Muscle of arm (tissue), 14 donors: ENCODE measurements at places on chromosomes 2 and 18.

GRCh38 chr2:61705625-61706024, 148.2 kb downstream of the FAM161A start:
- DNase-seq: no peak

DNA sequence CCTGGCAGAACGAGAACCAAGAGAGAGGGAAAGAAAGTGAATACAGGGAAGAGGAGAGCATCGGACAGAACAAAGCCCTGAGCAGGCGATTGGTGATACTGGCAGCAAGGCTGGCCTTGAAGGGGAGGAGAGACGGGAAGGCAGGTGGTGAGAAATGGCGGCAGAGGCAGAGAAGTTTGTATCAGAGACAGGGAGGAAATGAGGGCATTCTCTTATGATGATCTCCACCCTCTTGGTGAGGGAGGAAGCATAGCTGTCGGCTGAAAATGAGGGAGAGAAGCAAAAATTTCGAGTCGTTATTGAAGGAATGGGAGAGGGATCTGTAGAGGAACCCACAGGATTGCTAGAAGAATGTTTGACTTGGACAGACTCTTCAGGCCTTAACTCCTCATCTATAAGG, 80.6 kb downstream of the CLIP4 start:
- no peak for DNase-seq

DNA sequence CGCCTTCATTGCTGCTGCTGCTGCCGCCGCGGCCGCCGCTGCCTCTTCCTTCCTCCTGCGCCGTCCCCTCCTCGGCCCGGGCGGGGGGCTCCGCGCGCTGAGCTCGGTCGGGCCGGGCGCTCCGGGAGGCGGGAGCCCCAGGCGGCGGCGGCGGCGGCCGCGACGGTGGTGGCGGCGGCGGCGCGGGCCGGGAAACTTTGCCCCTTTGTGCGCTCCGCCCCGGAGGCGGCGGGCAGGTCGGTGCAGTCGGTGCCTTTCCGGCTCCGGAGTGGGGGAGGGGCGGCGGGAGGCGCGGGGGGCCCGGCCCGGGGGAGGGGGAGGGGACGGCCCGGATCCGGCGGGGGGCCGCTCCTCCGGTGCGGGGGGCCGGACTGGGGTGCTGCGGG, 205 bp downstream of the TET3 start:
- no peak for DNase-seq

GRCh38 chr2:174662459-174662858, 64.9 kb upstream of the WIPF1 start:
- no peak for DNase-seq

DNA sequence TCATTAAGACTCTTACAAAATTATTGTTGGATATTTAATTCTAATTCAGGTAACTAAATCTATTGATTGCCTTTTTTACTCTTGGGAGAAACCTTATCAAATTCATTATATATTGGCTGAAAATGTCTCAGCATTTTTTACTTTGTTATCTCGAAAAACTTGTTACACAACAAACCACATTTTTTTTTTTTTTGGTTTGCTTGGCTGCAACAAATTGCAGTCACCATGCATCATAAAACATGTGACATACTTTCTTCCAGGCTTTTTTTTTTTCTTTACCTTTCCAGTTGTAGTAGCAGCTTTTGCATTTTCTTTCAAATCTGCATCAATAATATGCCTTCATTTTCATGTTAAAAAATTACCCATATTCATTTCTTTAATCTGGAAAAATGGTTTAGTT, 186.7 kb downstream of the TDRD15 start:
- no peak for DNase-seq

- DNase-seq: no peak
These were observed 39.9 kb downstream of the TGFA start for GRCh38 chr2:70513738-70514137.

DNA sequence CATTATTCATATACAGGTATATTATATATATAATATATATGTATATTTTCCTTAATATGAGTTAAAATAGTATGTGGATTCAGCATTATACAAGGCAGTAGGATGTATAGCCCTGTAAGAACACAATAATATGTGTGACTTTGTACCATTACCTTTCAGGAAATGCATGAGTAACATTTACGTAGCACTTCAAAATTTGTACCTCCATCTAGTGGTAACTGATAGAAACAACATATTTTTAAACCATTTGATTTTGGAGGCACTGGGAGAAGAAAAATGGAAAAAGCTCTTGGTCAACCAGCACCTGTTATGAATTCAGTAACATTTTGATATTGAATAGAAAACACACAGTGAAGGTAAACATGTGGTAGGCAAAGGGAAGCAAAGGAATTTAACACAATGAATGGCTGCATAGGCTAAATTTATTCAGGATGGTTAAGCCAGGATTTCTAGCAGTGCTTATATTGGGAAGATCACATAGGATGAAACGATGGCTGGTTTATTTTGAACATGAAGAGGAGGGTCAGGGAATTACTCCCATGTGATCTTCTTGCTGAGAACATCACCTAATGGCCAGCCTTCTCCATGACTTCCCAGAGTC, 565.5 kb downstream of the CCDC85A start:
- DNase-seq: peak; percentile 18

DNA sequence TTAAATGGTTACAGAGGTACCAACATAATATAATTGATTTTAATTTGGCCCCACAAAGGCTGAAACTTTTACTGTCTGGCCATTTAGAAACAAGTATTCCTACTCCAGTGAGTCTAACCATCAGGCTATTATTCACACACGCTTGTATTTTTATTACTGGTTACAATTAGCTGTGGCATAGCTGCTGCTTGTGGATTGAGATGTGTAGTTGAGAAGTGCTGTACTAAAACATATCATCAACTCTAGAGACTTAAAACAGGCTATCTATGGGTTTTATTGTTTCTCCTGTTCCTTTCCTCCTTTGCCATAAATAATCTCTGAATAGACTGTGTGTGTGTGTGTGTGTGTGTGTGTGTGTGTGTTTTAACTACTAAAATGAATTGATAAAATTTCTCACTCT, 530.2 kb downstream of the CCDC85A start:
- no peak for DNase-seq

GRCh38 chr2:144015655-144016245, 504.2 kb downstream of the ZEB2 start:
- DNase-seq: no peak

DNA sequence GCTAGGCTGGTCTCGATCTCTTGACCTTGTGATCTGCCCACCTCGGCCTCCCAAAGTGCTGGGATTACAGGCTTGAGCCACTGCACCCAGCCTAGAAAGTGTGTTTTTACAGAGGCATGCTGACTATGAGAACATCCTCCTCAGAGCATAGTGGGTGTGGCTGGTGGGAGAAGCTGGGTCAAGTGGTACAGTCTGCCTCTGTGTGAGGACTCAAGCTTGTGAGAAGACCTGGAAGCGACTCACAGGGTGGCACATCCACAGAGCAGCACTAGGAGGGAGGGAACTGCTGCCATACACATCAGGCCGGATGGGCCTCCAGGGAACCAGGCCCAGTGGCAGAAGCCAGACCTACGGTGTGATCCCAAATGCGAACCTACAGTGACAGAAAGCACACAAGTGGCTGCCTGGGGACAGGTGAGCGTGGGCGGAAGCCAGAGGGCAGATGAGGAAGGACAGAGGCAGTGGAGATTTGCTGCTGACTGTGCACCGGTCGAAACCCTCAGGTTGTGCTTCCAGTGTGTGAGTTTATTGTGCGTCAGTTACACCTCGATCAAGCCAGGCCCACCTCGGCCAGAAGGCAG, 8.9 kb downstream of the ARHGEF4 start:
- DNase-seq: no peak

GRCh38 chr2:194257095-194257494, 1399.9 kb upstream of the SLC39A10 start:
- no peak for DNase-seq

DNA sequence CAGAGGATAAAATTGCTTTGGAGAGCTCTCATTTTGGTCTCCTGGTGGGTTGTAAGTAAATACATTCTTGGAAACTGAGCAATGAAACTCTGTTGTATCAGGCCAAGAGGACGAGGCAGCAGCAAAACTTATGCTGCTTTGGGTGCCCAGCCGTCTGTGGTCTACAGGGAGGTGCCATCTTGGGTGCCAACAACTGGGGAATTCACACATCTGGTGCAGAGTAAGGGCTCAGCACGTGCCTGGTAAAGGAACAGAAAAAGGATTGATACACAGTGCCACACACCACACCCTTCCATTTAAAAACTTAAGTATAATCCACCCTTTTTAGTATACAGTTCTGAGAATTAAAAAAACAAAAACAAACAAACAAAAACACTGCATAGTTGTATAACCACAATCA, 221.9 kb downstream of the TSN start:
- no peak for DNase-seq

- no peak for DNase-seq
These were observed 11.0 kb downstream of the FIGLA start for GRCh38 chr2:70779491-70779890.

- peak; percentile 75 for DNase-seq
These were observed 111.9 kb downstream of the AP1S3 start for GRCh38 chr2:223725494-223725893.

DNA sequence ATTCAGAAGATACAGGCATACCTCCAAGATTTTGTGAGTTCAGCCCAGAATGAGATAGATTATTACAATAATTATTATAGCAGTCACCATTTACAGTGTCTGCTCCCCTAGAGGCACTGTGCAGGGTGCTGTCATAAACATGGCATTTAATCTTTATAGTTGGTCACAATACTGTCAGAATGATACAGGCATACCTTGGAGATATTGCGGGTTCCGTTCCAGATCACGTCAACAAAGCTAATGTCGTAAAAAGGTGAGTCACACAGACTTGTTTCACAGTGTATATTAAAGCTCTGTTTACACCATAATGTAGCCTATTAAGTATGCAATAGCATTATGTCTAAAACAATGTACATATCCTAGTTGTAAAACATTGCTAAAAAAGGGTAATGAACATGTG, 45.6 kb downstream of the ZRANB3 start:
- no peak for DNase-seq

- DNase-seq: no peak
These were observed 5.9 kb upstream of the USP40 start for GRCh38 chr2:233572468-233572867.

- no peak for DNase-seq
These were observed 55.3 kb upstream of the SULT1C3 start for GRCh38 chr2:108184419-108184818.

- DNase-seq: no peak
These were observed 325.4 kb downstream of the ERBB4 start for GRCh38 chr2:212213191-212213590.

DNA sequence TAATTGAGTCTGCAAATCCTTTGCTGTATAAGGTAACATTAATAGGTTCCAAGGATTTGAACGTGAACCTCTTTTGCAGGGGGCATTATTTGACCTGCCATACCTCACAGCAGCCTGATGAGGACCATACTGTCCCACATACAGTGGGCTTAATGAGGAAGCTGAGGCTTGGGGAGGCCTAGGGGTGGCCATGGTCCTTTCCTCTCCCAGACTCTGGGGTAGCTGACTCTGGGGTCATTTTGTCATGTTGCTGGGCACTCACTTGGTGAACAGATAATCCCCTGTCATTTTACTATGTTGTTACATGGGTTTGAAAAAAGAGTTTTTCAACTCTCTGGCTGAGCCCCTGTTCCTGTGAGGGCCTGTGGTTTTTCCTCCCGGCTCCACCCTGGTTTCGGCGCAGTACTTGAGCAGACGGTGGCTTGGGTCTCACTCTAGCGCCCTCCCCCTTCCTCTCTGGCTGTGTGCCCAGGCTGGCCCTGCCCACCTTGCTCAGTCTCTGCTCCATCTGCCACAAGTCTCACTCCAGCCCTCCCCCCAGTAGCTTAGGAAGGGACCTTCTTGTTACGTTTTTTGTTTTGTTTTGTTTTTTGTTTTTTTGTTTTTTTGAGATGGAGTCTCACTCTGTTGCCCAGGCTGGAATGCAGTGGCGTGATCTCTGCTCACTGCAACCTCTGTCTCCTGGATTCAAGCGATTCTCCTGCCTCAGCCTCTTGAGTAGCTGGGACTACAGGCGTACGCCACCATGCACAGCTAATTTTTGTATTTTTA, 21.0 kb downstream of the INPP4A start:
- DNase-seq: peak; percentile 60

- DNase-seq: no peak
These were observed 147.3 kb upstream of the TCF4 start for GRCh38 chr18:55735199-55735855.

GRCh38 chr2:162261032-162261945, 18.0 kb upstream of the FAP start:
- DNase-seq: no peak

DNA sequence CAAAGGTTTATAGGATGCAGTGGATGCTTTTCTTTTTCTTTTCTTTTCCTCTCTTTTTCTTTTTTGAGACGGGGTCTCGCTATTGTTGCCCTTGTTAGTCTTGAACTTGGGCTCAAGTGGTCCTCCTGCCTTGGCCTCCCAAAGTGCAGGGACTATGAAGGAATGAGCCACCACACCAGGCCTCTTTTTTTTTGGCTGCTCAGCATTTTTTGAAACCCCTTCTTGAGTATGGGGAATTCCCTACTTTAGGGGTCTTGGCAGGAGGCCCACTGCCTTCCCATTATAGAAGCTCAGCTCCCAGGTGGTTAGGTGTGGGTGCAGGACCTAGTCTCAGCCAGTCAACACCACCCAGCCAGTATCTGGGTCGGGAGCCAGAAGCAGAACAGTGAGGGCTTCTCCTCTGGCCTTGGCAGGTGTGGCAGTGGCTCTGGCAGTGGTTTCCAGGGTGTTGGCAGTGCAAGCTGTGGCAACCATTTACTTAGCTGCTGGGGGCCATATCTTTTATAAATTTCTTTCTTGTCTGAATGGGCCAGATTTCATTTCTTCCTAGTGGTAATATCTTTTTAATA, 51.4 kb upstream of the ACYP2 start:
- no peak for DNase-seq

- peak; percentile 8 for DNase-seq
These were observed 462.7 kb upstream of the CDH20 start for GRCh38 chr18:60870261-60871153.

DNA sequence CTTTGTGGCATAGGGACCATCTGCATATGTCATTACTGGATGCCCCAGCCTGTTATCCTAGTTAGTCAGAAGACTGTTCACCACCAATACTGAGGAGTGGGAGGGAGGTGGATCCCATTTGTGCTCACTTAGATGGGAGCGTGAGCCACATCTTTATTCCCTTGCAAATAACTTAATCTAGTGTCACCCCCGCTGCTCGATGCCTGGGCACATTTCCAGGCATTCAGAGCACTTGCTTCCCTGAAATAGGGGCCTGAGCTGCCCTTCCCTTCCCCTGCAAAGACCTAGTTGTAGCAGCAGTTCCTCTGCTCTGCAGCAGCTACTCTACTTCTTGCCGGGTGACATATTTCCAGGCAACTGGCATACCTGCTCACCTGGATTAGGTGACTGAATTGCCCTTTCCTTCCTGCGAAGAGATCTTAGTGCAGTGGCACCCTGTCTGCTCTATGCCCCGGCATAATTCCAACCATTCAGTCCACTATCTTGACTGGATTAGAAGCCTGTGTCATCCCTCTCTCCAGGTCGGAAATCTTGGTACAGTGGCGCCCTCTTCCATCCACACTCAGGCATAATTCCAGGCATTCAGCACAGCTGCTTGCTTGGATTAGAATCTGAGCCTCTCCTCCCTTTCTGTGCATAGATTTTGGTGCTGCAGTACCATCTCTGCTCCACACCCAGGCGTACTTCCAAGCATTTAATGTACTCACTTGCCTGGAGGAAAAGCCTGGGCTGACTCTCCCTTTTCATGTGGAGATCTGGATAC, 1389.1 kb upstream of the TMEFF2 start:
- no peak for DNase-seq

GRCh38 chr18:29361843-29362242, 1184.9 kb upstream of the CDH2 start:
- no peak for DNase-seq
